ENCODE measurements at places on chromosomes 5 and 9.

- no peak for DNase-seq
These were observed 46.2 kb upstream of the FCN2 start for GRCh38 chr9:134834217-134834956.

GRCh38 chr5:42241636-42242035 is 181.6 kb upstream of the GHR start:
- DNase-seq, result no peak

DNA sequence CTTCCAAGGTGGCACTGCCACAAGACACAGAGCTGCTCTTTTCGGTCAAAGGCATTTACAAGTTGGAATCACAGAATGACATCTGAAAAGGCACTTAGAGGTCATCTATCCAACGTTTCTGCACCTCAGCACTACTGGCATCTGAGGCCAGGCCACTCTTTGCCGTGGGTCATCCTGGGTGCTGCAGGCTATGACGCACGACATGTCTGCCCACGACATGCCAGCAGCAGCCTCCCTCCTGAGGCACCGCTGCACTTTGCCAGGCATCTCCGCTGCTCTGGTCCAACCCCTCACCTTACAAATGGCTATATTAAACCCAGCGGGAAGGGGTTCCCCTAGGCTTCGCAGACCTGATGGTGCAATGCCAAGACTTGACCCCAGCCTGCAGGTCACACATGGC is 8.1 kb downstream of the SURF4 start:
- DNase-seq, result no peak

GRCh38 chr5:74465724-74466123 is 174.8 kb downstream of the ENC1 start:
- no peak for DNase-seq

DNA sequence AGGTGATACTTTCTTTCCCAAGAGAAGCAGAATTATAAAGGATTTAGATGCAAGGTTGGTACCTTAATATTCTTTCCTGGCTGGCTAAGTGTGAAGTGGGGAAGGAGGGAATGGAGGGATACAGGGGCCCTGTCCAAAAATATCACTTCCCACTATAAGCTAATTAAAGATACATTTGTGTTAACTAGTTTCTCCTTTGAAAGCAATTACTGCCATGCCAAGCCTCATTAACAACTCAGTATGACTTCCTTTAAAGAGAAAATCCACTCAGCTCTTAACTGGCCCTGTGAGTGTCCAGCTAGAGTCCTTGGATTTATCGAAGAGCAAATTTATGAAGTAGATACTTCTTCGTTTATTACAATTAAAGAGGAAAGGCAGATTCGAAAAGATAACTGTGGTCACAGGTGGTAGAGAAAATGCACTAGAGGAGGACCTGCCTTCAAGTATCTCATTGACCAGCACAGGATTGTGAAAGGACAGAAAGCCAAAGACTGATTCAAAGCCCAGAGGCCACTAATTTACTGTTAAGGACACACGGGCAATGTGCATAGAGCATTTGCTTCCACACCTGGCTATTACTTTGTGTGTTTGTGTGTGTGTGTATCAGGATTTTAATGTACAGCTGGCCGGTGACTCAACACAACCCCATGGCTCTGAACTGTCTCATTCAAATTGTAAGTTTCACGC is 11.2 kb upstream of the GLDC start:
- DNase-seq, result no peak

DNA sequence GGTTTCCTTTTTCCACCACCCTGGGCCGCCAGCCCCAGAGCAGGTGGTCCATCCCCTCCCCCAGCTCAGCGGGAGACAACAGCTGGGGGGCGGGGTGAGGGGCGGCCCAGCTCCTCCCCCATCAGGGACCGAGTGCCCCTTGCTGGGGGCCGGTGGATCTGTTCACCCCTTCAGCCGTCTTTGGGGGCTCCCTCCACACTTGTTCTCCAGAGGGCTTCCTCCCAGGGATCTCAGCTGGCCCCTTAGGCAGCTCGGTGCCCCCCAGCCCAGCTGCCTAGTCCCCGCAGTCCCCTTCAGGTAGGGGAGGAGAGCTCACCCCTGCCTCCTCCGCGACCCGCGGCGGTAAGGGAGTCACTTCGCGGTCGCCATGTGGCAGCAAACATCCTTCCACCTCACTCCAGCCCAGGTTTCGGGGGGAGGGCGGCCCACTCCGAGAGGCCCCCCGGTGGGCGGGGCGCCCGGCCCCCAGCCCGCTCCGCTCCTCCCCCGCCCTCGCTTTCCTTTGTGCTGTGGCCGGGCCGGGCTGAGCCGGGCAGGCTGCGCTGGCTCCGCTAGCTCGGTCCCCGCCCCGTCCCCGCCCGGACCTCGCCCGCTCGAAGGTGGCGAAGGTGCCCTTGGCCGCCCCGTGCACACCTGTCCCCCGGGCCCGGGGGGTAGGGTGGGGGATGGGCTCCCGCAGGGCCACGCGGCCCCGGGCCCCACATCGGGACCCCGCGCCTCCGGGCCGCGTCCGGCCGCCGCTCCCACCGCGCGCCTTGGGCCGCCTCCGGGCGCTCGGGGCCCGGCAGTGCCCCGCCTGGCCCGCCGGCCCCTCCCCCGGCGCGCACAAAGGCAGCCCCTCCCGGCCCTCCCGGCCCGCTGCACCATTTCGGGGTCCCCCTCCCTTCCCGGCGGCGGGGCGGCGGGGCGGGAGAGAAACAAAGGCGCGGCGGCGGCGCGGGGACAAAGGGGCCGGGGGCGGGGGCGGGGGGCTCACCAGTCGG is 683 bp downstream of the DBN1 start:
- no peak for DNase-seq

DNA sequence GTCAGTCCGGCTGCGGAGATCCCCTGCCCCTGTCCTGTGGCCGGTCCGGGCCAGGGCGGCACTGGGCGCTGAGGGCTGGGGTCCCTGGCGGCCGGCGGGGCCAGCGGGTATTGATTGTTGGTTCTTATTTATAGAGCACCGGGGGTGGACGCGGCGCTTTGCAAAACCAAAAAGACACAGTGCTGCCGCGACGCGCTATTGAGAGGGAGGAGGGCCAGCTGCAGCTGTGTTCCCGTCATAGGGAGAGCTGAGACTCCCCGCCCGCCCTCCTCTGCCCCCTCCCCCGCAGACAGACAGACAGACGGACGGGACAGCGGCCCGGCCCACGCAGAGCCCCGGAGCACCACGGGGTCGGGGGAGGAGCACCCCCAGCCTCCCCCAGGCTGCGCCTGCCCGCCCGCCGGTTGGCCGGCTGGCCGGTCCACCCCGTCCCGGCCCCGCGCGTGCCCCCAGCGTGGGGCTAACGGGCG is 2.5 kb downstream of the LRRC26 start:
- DNase-seq, result no peak

GRCh38 chr9:120655005-120655622 is 59.2 kb downstream of the MEGF9 start:
- no peak for DNase-seq

GRCh38 chr9:7828334-7828733 is 28.8 kb upstream of the DMAC1 start:
- no peak for DNase-seq

GRCh38 chr5:119368238-119368630 is 12.4 kb downstream of the TNFAIP8 start:
- no peak for DNase-seq

- no peak for DNase-seq
These were observed 11.6 kb upstream of the PAPPA start for GRCh38 chr9:116141864-116142561.

DNA sequence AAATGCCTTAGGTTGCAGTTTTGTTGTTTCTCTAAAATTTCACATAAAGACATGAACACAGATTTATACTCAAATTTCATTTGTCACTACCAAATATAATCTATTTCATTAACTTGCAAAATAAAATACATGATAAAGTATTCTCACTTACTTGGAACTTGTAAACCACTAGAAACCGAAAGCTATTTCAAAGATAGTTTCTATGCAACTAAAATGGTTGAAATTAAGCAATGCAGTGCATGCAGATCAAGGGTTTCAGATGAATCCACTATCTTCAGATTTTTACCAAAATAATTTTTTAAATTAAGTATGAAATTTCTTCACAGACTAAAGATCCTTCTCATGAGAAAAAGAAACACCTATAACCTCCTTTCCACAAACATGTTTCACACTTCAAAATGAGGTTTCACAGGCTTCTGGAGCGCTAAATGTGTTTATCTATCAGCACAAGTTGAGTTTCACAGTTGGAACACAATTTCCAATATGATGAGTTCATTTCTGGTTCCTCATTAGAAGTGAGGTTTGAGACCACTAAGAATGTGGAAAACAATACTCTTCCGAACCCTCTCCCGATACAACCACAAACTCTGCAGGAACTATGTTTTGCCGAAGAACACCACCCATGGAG is 63.9 kb downstream of the EPB41L4A start:
- no peak for DNase-seq

DNA sequence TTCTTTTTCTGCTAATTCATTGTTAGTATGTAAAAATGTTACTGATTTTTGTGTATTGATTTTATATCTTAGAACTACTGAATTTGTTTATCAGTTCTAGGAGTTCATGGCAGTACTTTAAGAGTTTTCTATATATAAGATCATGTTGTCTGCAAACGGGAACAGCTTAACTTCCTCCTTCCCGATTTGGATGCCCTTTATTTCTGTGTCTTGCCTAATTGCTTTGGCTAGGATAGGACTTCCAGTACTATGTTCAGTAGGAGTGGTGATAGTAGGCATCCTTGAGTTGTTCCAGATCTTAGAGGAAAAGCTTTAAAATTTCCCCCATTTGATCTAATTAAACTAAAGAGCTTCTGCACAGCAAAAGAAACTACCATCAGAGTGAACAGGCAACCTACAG is 20.1 kb downstream of the RCL1 start:
- no peak for DNase-seq

Data from mesothelial cell of epicardium (in vitro differentiated cells).